ENCODE measurements at places on chromosomes 5 and 9.

GRCh38 chr5:138952962-138953361 lies 77.8 kb upstream of the LRRTM2 start:
- no peak for DNase-seq

DNA sequence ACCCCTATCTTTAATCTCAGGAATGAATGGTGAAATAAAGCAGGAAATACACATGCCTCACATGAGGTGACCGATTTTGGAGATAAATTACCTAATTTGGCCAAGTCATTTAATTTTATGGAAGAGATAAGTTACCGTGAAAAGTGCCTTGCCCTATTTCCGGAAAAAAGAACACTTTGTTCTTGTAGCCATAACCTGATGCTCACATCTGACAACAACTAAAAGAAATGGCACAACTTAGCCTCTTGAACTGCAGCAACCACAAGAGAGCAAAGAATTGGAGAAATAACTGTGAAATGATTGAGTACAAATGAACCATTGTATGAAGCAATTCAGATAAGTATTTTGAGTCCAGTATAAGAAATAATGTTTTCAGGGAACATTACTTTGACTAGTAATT lies 628.1 kb upstream of the TYRP1 start:
- no peak for DNase-seq

- DNase-seq, result no peak
Observed at GRCh38 chr9:112029921-112030444, 133.4 kb downstream of the UGCG start.

DNA sequence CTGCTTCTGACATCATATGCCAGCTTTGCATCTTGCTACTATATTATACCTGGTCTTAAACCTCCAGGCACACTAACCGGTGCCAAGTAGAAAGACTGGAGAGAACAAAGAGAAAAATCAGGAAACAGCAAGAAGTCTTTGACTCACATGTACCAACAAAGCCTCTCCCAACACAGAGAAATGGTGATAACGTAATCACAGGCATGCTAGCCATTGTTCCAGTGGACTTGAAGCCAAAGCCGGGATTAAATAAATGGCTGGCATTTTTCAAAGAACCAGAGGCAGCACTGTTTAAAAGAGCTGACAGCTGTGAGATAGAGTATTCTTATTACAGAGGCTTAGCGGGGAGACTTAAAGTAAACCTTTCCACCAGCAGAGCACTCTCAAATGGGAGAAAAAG lies 148.4 kb upstream of the NFIL3 start:
- DNase-seq, result no peak

- no peak for DNase-seq
Observed at GRCh38 chr5:33330426-33330825, 110.3 kb upstream of the TARS1 start.
